ENCODE measurements at places on chromosomes 4 and X. TPM values are rescaled to one million over a fixed set of nuclear protein-coding genes. Genes with fewer than 3 reads are reported as not detected.

DNA sequence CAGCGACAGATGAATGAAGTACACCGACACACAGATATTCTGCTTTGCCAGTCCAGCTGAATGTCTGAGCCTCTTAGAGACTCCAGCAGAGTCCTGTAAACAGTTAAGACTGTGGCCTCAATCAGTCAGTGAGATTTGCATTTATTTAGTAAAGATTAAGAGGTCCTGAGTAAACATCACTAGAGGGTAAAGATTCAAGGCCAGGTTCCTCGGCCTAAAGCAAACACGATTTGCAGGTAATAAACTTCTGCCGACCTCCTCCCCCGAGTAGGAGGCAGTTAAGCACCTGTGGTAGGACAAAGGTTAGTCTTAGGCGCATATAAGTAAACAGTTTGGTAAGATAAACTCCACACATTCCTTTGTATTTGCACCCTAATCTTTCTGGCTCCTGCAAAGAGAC is 99.6 kb downstream of the CFAP47 start:
- DNase-seq = no peak

DNA sequence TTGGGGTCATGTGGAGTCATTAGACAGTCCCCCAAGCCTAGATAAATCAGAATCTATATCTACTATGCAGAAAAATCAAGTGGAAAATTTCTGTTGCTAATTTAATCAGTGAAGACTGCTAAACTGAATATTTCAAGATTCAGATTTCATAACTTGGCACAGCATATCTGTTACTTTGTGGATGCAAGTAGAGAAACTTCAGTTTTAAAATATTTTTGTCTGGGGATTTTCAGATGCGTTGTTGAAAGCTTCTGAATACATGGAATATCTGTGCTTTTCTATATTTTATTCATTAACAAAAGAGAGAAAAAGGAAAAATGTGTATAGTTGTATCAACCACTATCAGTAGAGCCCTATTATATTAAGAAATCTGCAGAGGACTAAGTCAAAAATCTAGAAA is 4.4 kb downstream of the FGF5 start:
- no peak for DNase-seq

GRCh38 chr4:109921384-109921808 is 8.7 kb downstream of the EGF start:
- DNase-seq = no peak

DNA sequence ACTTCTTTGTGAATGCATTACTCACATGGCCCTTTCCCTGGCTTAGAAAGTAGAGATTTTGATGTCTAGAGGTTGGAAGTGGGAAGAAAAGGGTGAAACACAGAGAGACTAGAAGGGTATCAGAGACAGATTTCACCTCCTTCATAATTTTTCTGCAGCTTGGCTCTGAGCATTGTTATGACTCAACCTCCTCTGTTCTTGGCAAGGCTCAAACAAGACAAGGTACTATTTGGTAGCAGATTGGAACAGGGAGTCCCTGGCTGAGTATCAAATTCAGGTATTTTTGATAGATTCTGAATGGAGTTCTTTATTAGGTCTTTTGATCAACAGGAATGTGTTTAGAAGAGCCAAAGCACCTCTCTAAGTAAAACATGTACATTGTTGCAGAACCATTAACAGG is 146.3 kb upstream of the CHRDL1 start:
- no peak for DNase-seq

DNA sequence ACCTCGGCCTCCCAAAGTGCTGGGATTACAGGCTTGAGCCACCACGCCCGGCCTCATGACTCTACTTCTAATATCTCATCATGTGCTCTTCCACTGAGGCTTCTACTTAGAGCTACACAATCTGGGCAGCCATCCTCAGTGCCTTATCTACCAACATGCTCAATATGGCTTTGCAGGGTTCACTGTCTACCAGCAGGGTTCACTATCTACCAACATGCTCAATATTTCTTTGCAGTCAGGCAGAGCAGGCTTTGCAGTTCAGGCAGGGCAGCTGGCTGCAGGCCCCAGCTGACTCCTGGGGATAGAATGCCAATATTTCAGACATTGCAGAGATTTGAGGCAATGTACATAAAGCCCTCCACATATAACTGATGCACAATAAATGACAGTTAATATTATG is 47.5 kb downstream of the PKD2 start:
- DNase-seq = peak; percentile 85

The RAB28 gene
- total RNA-seq = 15.1 TPM

The SYP gene
- total RNA-seq = 0.14 TPM

The COX7B2 gene
- not detected for total RNA-seq

All from dermis blood vessel endothelial cell (primary cell).